ENCODE measurements at places on chromosomes 4 and X. TPM values are rescaled to one million over a fixed set of nuclear protein-coding genes. Genes with fewer than 3 reads are reported as not detected.

DNA sequence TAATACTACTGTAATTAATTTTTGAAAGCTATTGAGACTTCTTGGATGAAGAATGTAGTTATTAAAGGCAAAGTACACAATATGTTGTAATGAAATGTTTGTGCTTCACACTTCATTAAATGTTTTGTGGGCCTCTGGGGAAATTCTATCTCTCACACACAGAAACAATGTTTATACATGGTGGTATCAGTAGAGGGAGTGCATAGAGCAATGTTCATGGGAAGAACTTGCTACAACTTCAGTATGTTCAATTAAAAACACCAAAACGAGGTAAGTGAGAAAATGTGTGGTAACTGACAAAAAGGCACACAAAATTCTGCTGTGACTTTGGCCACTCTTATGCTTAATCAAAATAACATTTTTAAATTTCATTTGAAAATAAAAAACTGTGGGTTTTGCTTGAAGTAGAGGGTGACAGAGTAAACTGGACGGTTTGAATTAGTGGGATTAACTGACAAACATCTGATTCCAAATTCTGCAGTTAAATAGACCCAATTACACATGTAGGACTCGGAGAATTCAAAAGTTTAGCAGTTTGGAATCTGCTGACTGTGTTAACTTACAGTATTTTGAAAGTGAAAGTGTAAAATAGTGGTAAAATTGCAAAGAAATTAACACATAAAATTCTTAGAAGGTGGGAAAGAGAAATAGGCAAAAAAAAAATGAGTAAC lies 111.4 kb upstream of the TTC29 start:
- no peak for DNase-seq

DNA sequence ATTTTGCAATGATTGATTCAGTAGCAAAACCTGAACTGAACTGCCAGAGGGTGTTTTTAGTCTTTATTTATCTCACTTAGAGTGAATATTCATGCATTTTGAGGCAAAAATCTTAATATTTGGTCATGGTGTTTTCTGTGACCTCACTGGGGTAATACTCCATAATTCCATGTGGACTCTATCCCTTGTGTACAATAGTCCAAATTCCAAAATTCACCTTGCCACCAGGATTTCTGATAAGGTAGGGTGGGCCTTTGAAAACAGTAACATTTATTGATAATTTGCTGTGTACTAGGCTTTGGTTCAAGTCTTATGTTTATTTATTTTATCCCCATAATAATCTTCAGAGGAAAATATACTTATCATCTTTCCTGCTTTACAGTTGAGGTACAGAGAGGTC lies 68.4 kb upstream of the PDE5A start:
- no peak for DNase-seq

SMPX gene
- 10.0 TPM for polyA plus RNA-seq

CT45A5 gene
- polyA plus RNA-seq, result 49.9 TPM

DNA sequence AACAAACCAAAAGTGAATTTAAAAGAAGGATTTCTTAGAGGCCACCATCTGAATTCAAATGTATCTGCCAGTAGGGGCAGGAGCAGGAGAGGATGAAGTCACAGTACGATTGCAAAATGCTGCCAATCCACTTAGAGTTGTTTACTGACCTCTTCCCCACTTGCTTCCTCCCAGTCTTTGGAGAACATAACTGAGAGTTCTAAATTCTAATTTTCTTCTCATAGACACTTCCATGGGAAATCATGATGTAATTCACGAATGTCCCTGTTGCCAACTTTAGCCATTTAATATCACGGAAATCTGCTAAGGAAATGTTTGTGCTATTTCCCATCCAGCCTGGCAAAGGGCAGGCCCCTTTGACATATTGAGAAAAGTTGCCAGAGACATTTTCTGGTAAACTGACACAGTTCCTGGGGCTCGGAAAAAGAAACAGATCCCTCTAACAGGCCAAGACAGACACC lies 33.6 kb upstream of the NOCT start:
- DNase-seq, result no peak

GRCh38 chr4:85402371-85402770 lies 72.6 kb upstream of the ARHGAP24 start:
- DNase-seq, result no peak

GRCh38 chr4:145177511-145177905 lies 2.9 kb downstream of the OTUD4 start:
- no peak for DNase-seq

DNA sequence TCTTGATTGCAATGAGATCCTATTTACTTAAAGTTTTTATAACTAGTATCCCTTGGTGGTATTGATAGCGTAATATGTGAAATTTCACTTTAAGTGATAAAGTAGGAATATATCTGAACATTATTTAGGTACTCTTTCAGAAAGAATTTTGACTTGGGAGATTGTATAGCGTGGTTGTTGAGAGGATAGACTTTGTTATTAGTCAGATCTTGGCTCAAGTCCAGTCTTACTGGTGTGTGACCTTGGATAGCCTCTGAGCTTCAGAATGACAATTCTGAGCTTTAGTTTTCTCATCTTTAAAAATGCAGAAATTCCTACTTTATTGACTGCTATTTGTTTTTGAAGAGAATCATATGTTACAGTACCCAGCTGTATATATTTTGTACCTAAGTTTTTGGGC lies 32.6 kb downstream of the DCK start:
- DNase-seq, result no peak

- DNase-seq, result no peak
These were observed 63.9 kb downstream of the WFS1 start for GRCh38 chr4:6333301-6334202.

OTUD4 gene
- 42.9 TPM for polyA plus RNA-seq

- DNase-seq, result no peak
These were observed 2.5 kb upstream of the USP27X start for GRCh38 chrX:49876750-49877149.

DNA sequence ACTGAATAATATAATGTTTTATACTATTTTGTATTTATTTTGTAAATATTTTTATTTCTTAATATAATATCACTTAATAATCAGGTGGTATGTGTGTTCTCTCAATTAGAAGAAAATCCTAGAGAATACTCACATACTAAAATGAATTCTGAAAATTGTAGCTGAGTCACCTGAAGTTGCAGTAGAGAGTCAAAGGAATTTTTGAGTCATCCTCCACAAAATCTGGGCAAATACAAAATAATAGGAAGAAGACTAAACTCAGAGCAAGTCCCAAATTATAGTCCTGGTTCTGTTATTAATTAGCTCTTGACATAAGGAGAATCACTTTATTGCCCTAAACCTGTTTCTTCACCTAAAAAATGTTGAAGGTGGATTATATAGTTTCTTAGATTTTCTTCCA lies 57.8 kb downstream of the SPATA4 start:
- DNase-seq, result no peak

TMEM35A gene
- polyA plus RNA-seq, result 13.4 TPM

LONRF3 gene
- polyA plus RNA-seq, result 4.1 TPM

- no peak for DNase-seq
These were observed 8.9 kb downstream of the GPR174 start for GRCh38 chrX:79153348-79153747.

DNA sequence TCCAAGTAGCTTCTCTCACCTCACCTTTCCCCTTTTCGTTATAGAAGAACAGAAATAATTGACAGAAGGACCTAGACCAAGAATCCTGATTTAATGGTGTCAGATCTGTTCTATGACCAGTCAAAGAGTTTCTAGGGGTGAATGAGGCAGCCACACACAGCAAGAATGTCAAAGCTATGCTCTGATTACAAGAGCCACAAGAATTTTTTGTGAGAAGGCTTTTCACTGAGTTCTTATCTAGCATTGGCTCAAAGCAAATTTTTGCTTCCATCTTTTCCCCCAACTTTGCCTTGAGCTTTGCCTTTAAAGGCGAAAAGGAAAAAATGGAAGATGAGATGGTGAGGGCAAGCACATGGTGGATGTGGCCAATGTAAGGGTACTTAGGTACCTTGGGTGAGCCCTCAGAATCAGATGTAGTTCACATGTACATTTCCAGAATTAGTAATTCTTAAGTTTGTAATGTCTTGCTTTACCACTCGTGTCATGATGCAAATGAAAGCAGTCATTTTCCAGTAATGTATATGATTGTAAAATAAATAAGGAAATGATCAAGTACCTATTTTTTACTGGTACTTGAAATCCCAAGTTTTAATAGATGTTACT lies 23.5 kb downstream of the FMR1 start:
- no peak for DNase-seq

LRIT3 gene
- polyA plus RNA-seq, result 0.46 TPM

GAGE13 gene
- not detected for polyA plus RNA-seq

DNA sequence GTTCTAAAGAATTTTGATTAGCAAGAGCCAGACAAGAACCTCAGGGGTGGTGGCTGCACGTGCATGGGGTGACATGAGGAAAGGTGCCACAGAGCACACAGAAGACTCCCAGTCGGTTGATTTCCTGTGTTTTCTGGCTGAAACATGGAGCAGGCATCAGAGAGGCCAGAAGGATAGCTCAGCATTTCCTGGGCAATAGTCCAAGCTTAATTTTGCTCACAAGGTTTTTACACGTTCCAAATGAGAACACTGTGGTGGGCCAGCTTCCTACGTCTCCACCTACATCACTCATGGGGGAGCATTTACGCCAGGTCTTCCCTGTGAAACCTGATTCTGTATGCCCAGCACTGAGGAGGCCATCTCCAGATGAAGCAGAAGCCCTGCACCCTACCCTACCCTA lies 212.5 kb upstream of the CLNK start:
- DNase-seq, result no peak

NLGN3 gene
- polyA plus RNA-seq, result 5.5 TPM

- no peak for DNase-seq
These were observed 47.8 kb downstream of the ZCCHC13 start for GRCh38 chrX:74351760-74352159.

DNA sequence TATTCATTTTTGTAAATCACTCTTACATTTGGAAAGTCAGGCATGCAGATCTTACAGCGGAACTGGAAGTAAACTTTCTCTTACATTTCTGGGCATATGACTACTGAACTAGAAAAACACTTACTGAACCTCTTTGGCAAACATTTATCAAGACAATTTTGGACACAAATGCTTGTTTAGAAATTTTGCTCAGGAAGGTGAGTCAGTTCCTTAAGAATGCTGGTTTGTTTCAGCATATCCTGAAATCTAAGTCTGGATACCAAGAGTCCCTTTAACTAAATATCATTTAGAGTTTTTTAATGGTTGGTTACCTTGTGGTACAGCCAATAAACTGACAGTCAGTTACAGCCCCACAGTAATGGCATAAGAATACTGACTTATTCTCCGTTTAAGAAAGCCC lies 15.0 kb downstream of the SHISA3 start:
- DNase-seq, result no peak

GRCh38 chr4:152451496-152451895 lies 84.4 kb downstream of the FBXW7 start:
- DNase-seq, result no peak

CCDC120 gene
- polyA plus RNA-seq, result 14.1 TPM

GRCh38 chr4:125572601-125573000 lies 257.8 kb downstream of the FAT4 start:
- no peak for DNase-seq

- no peak for DNase-seq
These were observed 158.9 kb downstream of the GC start for GRCh38 chr4:71625005-71625404.

SLC9B1 gene
- polyA plus RNA-seq, result 3.5 TPM

DNA sequence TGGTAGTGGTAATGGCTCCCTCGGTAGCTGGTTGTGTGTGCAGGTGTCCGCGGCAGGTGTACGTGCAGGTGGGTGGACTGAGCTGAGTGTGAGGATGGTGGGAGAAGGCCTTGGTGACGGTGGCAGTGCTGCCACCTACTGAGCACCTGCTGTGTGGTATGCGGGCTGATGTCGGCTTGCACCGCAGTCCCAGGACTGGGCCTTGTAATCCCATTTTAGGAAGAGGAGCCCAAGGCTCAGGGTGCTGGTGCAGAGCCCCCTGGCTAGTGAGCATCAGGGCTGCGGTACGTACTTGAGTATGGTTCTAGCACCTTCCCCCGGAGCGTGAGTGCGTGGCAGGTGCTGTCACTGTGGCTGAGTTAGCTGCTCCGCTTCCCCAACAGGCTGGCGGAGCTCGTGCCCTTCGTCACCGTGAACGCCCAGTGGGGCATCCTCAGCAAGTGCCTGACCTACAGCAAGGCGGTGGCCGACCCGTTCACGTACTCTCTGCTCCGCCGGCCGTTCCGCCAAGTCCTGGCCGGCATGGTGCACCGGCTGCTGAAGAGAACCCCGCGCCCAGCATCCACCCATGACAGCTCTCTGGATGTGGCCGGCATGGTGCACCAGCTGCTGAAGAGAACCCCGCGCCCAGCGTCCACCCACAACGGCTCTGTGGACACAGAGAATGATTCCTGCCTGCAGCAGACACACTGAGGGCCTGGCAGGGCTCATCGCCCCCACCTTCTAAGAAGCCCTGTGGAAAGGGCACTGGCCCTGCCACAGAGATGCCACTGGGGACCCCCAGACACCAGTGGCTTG lies 5.7 kb upstream of the CPZ start:
- no peak for DNase-seq

- no peak for DNase-seq
These were observed 82.8 kb upstream of the TCEAL2 start for GRCh38 chrX:102042372-102043325.

- DNase-seq, result no peak
These were observed 72.3 kb downstream of the PAK3 start for GRCh38 chrX:111168314-111168713.

GRCh38 chr4:78057135-78057599 lies at the start of gene FRAS1:
TSS of gene FRAS1 (plus strand) at chr4:78057323. CDS start at chr4:78058010, 687 bp downstream.
- DNase-seq, result peak; percentile 71

- DNase-seq, result no peak
These were observed 46.1 kb upstream of the EOLA2 start for GRCh38 chrX:149984411-149984810.

DNA sequence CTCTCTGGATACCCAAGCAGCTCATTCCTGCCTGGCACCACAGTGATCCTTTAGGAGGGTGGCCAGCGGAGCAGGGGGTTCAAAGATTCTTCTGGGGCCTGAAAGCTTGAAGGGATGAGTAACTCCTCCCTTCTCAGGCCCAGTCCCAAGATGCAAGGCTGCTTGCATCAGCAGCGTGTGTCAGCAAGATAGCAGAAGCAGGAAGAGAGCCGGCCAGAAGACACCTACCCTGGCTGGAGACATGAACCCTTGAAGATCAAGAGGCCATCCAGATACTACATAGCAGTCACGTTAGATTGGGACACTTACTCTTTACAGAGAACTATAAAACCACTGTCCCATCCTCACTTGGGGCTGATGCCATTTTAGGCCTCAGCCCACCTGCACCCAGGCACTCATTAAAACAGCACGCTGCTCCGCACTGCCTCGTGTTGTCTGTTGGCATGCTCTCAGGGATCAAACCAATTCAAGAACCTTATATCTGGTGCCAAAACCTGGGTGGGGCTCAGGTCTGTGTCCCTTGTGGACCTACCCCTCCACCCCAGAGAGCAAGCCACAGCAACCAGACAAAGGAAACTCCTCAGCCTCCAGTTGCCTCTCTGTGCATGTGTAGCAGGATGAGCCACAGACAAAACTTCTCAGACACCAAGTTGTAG lies 6.5 kb downstream of the UGT2B17 start:
- DNase-seq, result no peak

CFI gene
- 95.6 TPM for polyA plus RNA-seq

DNA sequence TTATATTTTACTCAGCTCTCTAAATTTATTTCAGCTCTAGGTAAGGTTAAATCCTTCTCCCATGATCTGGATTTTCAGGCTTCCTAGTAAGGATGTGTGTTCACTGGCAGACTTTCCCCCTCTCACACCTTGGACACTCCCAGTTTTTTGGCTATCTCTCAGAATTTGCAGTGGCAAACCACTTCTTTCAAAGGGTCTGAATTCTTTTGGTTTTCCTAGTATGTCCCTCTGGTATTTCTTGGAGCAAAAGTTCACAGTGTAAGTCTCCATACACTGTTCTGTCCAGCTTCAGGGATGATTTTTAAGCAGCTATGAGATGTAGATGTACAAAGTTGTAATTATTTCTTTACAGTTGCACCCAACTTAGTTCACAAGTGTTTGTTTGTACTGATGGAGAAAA lies 653.8 kb upstream of the GALNT7 start:
- no peak for DNase-seq

ACOX3 gene
- polyA plus RNA-seq, result 23.6 TPM

MND1 gene
- 13.1 TPM for polyA plus RNA-seq
